ENCODE measurements at places on chromosomes 7 and 10.

GRCh38 chr10:100182908-100183307 lies 2.9 kb downstream of the ERLIN1 start:
- no peak for DNase-seq

GRCh38 chr7:70920876-70921275 lies 211.1 kb upstream of the GALNT17 start:
- no peak for DNase-seq

- DNase-seq: no peak
Observed at GRCh38 chr7:32030904-32031692, 39.1 kb downstream of the PDE1C start.

DNA sequence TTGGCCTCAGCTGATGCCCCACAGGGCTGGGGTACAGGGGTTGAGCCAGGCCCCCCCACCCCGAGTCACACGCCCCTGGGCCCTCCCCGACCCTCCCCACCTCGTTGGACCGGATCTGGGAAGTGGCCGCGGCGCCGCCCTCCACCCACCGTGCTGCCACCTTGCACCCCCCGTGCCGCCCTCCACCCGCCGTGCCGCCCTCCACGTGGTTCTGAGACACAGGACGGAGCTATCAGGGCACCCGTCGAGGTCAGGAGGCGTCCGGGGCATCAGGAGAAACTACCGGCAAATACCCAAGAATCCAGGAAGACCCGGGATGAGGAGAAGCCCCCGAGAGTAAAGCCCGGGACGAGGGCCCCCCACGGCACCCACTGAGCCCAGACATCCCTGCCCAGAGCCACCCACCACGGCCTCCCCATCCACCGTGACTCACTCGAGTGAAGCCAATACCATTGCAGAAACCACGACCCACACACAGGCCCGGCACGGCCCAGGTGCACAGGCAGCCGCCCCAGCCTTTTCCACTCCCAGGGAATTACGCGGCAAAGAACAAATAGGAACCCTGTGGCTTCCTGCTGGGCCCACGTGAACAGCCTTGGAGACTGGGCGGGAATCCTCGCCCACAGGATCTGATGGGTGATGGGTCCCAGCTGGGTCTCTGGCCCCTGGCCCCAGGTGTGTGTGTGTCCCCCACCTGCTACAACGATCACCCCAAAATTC lies 34.0 kb downstream of the ADAP1 start:
- DNase-seq: no peak

Measured in activated T-helper 1 cell treated with Interleukin-2 at 50 U/mL for 16 hours (primary cell).